ENCODE measurements at places on chromosomes 2 and 18. TPM values are rescaled to one million over a fixed set of nuclear protein-coding genes. Genes with fewer than 3 reads are reported as not detected.

MYO3B gene
- 0.88 TPM for total RNA-seq

CCBE1 gene
- total RNA-seq, result not detected

NPAS2 gene
- not detected for total RNA-seq

MDH1B gene
- not detected for total RNA-seq

INHBB gene
- 0.07 TPM for total RNA-seq

MAP3K19 gene
- total RNA-seq, result not detected

SUCLG1 gene
- total RNA-seq, result 54.6 TPM

FRZB gene
- not detected for total RNA-seq

POTEE gene
- 0.79 TPM for total RNA-seq

CERKL gene
- total RNA-seq, result not detected

NDUFV2 gene
- 154 TPM for total RNA-seq

LHCGR gene
- not detected for total RNA-seq

FAP gene
- not detected for total RNA-seq

UGGT1 gene
- 60.7 TPM for total RNA-seq

NEU4 gene
- 6.6 TPM for total RNA-seq

CDKL4 gene
- not detected for total RNA-seq

KANSL1L gene
- total RNA-seq, result 7.6 TPM

SERPINB4 gene
- not detected for total RNA-seq

RNF152 gene
- 0.49 TPM for total RNA-seq

OTOF gene
- total RNA-seq, result 1.4 TPM

COL6A3 gene
- 0.10 TPM for total RNA-seq

LYPD6B gene
- not detected for total RNA-seq

IL1RN gene
- total RNA-seq, result 36.6 TPM

ADD2 gene
- 0.40 TPM for total RNA-seq

PDCD1 gene
- total RNA-seq, result not detected

UNC50 gene
- total RNA-seq, result 40.5 TPM

ADAM23 gene
- not detected for total RNA-seq

LAMA3 gene
- total RNA-seq, result not detected

SLC30A3 gene
- not detected for total RNA-seq

ARHGEF4 gene
- total RNA-seq, result not detected

Data from natural killer cell (primary cell).